NCI-H524 (cell line): ENCODE measurements at places on chromosomes 3 and 15.

DNA sequence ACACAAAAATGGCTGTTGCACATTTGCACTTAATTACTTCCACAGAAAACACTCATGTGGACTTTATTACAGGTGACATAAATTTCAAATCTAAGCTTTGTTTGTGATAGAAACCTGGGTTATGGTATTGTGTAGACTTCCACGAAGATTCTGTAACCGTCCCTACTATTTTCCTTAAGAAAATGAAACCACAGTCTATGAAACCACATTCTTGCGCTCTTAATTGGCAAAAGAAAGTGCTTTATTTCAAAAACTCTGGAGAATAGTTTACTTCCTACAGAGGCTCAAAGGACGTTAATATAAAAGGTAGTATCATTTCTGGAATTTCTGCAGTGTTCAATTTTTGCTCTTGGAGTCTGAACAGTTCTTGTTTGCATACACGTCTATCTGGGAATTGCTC, 123.4 kb downstream of the TIGIT start:
- no peak for DNase-seq

DNA sequence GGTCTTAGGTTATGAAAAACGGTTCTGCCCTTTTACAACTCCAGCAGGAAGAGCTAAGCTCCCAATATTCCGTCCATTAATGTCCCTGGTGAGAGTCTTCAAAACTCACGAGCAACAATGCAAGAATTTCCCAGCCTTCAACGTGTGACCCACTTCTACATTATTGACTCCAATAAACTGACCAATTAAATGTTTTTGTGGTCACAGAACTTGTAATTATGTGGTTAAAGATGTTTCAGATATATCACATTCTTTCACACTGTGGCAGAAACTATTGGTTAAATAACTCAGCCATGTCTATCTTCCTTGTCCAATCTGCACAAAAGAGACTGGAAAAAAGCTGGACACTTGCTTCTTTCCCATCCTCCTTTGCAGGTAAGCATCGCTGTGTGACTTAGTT, 286.6 kb upstream of the ADAMTS9 start:
- no peak for DNase-seq

GRCh38 chr3:14513566-14514322, 26.4 kb downstream of the GRIP2 start:
- DNase-seq, result no peak

- no peak for DNase-seq
These were observed 150.5 kb upstream of the NPHP3 start for GRCh38 chr3:132872711-132873110.

- DNase-seq, result no peak
These were observed 420.9 kb downstream of the LPP start for GRCh38 chr3:188574885-188575284.

DNA sequence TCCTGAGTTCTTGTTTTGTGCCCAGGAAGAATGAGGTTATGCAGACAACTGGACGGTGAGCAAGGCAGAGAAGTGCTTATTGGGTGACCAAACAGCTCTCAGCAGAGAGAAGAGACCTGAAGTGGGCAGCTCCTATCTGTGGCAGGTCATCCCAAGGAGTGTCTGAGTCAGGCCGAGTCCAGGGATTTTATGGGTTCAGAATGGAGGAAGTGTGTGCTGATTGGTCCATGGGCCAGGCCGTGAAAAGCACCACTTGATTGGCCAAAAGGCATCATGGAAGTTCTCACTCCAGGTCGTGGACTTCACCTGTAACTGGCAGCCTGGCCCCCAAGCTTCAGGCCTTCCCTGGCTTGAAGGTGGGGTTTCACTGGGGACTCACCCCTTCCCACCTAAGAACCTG, 74.5 kb downstream of the NR1D2 start:
- no peak for DNase-seq

DNA sequence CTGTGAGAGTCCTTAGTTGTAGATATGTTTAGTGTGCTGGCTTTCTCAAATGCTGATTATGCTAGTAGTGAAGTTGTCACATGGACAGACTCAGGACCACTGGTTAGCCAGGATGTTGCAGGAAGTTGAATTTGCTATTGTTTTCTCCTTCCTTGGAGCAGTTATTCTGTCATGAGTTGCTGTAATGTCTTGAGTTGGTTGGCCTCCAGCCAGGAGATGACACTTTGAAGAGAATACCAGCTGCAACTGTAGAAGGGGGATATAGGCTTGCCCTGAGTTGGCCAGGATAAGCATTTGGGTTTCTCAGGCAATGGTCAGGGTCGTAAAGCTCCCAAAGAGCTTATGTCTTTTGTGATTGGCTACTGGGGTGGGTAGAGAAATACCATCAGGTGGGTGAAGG, 206.7 kb downstream of the ZNF621 start:
- DNase-seq, result no peak

- peak; percentile 24 for DNase-seq
These were observed 329.3 kb upstream of the THBS1 start for GRCh38 chr15:39251413-39252133.

- DNase-seq, result no peak
These were observed 33.5 kb downstream of the TUSC7 start for GRCh38 chr3:116743062-116743461.

DNA sequence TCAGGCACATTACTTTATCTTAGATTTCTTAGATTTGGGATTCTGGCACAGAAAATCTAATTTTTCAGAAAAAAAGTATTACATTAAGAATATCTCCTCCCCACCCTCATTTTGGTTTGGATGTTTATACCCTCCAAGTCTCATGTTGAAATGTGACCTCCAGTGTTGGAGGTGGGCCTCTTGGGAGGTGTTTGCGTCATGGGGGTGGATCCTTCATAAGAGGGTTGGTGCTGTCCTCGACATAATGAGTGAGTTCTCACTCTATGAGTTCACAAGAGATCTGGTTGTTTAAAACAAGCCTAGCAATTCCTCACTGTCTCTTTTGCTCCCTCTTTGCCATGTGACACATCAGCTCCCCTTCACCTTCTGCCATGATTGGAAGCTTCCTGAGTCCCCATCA, 45.6 kb upstream of the WWTR1 start:
- DNase-seq, result no peak

GRCh38 chr15:101509279-101509678, 19.8 kb upstream of the PCSK6 start:
- DNase-seq, result no peak

GRCh38 chr15:29091666-29092065, 178.0 kb downstream of the NSMCE3 start:
- no peak for DNase-seq

DNA sequence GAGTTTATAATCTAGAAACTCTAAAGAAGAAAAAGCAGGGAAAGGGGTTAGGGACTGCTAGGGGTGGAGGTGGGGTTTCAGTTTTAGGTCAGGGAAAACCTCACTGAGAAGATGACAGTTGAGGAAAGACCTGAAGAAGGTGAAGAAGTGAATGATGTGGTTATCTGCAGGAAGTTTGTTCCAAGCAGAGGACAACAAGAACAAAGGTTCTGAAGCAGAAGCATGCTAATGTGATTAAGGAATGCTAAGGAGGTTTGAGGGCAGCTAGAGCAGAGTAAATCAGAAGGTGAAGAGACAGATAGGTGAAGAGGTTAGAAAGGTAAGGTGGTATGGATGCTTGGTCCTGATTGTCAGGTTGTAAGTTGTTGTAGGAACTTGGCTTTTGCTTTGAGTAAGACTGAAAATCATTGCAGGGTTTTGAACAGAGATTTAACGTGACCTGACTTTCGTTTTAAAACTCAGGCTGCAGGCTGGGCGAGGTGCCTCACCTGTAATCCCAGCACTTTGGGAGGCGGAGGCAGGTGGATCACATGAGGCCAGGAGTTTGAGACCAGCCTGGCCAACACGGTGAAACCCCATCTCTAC, 8.6 kb downstream of the OXSR1 start:
- no peak for DNase-seq

DNA sequence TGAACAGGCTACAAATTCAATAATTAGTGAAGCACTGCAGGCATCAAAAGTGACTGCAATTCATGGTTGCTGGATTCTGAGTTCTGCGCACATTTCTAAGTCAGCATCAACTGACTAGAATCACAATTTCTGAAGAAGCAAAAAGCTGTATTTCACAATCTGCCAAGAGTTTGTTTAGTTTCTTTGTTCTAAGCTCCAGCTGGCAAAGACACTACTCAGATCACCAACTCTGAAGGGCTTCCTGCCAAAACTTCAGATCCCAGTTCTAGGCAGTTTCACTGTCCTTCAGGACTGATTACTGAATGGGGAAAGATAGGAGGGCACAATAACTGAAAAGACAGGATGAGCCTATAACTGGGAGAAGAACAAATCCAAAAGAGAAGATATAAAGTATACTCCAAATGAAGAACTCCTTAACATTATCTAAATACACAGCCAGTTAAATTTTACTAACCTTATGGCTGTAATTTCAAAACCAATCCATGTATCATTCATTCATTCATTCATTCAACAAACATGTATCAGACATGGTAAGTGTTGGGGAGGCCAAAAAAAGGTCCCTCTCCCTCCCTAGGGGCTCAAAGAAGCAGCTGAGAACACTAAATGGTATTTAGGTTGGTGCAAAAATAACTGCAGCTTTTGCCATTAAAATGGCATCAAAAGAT, 17.1 kb downstream of the TJP1 start:
- no peak for DNase-seq

DNA sequence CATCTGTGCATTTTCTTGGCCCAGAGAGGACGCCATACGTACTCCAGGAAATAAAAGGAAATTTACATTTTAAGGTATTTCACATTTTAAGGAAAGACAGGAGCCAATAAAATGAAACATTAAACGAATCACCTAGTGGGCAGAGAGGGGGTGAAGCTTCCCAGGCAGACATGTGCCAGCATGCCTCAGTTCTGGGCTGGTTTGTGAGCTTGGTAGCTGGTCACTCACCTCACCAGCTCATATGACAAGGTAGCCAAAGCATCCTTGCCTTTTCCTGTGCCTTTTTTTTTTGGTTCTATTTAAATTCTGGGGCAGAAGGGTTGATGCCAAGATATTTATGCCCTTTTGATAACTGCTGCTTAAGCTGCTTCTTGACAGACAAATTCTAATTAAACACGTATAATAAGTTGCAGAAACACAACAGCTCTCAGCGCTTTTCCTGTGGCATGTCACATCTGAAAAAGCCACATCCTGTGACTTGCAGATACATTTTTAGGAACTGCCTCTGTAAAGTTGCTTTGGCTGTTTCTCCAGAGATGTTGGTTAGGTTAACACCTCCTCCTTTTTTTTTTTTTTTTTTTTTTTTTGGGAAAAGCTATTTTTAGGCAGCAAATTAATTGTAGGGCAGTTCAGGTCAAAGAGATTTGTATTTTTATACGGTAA, 218.6 kb downstream of the PDCD6IP start:
- DNase-seq, result no peak

GRCh38 chr15:73826711-73827251, 46.6 kb upstream of the TBC1D21 start:
- DNase-seq, result no peak

- no peak for DNase-seq
These were observed 24.1 kb downstream of the POPDC2 start for GRCh38 chr3:119636249-119636648.

GRCh38 chr15:88207565-88207964, 49.0 kb downstream of the NTRK3 start:
- no peak for DNase-seq

- no peak for DNase-seq
These were observed 58.8 kb downstream of the RNF13 start for GRCh38 chr3:149871855-149872254.

DNA sequence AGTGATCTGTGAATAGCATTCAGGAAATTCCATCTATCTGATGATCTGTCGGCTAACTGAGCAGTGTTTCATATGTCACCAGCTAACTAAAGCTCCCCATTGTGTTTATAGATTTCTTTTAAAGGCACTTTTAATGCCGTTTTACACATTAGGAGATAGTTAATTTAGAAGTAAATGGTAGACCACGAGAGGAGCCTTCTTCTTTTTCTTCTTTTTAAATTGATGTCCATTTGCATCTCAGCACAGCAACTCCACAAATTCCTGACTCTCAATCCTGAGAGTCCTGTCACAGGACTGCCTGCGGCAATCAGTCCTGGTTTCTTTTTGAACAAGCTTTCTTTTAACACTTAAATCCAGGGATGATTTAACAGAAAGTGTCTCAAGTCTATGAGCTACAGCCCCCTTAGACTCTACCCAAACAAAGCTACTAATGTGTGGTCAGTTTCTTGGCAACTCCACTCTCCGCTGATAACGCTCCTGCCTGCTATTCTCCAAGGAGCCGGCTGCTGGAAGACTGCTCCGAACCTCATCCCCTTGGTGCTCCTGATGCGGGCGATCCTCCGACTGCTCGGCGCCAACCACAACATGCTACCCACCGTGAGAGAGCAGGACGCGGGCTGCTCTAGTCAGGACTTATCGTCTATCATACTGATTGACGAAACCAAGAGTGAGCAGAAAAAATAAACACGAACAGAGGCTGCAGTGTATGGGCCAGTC, 421.4 kb downstream of the MECOM start:
- DNase-seq, result no peak

GRCh38 chr3:100403362-100404249, 2.3 kb downstream of the LNP1 start:
- DNase-seq, result peak; percentile 42

DNA sequence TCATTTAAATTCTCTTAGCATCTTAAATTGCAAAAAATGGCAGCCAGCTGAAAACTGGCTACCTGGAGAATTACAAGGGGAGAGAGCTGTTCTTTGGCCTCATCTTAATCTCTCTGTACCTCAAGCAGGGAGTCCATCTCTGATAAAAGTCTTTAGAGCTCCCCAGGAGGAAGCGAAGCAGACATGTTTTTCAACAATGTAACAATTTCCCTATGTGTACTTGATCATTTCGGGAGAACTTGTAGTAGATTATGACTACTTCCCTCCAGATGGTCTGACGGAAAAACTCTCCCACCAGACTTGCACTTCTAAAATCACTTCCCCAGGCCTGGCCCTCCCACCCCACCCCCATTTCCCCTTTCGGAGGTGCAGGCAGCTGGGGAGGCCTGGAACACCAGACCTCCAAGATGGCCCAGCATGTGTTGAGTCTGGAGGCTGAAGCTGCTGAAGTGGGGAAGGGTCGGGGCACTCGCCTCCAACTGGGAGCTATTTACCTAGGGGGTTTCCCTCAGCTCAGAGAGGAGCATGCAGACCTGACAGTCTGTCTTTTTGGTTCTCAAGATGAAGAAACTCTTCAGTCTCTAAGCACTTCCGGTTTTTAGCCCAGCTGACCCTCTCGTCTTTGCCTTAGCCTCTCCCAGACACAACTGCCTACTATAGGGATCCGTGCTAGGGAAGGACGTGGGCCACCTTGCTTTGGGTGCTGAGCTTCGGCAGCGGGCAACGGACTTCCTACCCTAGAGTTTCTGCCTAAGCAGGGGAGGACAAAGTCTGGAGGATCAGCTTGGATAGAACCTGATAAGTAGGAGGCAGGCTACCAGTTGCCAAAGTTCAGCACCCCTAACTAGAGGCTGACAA, 164.0 kb upstream of the TBL1XR1 start:
- DNase-seq, result no peak

- DNase-seq, result no peak
These were observed 362.3 kb downstream of the NR2F2 start for GRCh38 chr15:96692826-96693225.

GRCh38 chr15:70486012-70486411, 277.3 kb downstream of the UACA start:
- DNase-seq, result no peak
